ENCODE measurements at places on chromosomes 1 and 21.

GRCh38 chr1:96387785-96388184 is 333.8 kb upstream of the PTBP2 start:
- no peak for DNase-seq

GRCh38 chr1:21351901-21352300 is 61.6 kb upstream of the ECE1 start:
- no peak for DNase-seq

GRCh38 chr1:237528545-237528944 is 362.2 kb downstream of the ZP4 start:
- no peak for DNase-seq

- peak; percentile 36 for DNase-seq
These were observed 51.5 kb upstream of the RUNX3 start for GRCh38 chr1:24981631-24982005.

GRCh38 chr1:33660956-33661355 is 188.5 kb downstream of the ZSCAN20 start:
- no peak for DNase-seq

DNA sequence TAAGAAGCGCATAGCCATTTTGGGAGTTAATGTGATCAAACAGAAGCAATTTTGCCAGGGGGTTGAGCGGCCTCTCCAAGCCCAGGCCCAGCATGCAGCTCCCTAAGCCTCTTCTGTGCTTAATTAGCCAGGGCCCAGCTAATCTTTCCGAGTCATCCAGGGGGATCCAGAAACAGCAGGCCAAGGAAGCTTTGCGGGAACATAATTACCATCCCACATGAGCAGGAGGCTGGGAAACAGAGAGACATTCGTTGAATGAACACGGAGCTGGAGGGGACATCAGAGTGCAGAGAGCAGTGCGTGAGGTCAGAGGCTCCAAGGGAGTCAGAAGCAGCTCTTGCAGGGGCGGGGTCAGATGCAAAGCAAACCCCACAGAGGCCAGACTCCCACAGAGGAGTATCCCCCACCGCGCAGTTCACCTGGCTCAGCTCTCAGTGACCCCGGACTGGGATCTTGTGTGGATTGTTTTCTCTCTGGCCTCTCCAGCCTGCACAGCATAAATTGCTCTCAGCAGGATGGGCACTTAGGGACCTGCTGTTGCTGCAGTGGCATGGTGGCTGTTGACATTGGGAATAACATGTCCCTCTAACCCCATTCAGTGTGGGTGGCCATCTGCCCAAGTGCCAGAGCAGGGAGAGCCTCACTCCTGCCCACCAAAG is 657.4 kb downstream of the AJAP1 start:
- DNase-seq: no peak

DNA sequence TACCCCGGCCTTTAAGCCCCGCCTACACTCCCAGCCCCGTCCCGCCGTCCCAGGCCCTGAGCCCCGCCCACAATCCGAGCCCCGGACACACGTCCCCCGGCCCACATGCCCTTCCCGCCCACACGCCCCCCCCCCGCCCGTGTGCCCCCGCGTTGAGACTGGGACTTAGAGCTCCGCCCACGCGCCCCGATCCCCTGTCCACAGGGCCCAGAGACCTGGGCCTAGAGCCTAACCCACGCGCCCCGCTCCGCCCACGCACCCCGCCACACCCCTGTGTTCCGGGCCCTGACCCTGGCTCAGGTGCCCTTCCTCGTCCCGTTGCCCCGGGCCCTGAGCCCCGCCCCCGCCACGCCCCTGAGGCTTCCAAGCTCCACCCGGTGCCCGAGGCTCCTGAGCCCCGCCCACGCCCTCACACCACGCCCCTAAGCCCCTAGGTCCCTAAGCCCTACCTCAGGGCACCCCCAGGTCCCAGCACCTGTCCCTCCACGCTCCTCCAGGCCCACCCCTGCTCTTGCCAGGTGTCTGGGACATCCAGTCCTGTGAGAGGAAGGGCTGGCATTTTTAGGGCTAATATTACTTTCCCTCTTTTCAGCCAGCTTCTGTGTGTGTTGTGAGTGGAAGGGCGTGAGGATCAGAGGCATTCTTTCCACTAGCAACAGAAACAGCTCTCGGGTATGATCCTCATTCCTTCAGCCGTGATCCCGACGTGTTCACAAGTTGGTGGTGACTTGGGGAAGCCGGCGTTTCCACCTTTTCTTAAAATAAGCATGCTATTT is 552 bp upstream of the GPR157 start:
- DNase-seq: peak; percentile 72

DNA sequence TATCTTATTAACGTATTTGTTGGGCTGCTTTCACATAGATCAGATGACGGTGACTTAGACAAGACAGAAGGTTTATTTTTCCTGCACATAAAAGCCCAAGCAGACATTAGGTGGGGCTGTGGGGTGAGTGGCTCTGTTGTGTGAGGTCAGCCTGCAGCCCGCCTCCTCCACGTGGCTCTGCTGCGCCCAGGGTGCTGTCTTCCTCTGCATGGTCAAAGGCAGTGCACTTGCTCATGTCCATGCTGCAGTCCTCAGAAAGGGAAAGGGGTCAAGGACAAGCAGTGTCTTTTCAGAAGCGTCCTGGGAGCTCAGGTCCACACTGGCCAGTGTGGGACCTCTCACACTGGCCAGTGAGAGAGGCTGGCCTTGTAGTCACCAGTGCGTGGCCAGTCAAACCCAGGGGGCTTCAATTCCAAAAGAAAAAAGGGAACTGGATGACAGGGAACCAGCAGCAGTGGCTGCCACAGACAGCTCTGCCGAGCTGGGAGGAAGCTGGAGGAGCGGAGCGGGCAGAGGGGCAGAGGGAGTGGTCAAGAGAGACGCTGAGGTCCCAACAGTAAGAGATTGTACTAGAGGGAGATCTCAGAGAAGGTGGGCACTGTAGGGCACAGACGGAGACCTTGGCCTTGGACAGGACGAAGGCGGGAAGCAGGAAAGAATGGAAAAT is 35.9 kb upstream of the SLC45A1 start:
- DNase-seq: no peak

DNA sequence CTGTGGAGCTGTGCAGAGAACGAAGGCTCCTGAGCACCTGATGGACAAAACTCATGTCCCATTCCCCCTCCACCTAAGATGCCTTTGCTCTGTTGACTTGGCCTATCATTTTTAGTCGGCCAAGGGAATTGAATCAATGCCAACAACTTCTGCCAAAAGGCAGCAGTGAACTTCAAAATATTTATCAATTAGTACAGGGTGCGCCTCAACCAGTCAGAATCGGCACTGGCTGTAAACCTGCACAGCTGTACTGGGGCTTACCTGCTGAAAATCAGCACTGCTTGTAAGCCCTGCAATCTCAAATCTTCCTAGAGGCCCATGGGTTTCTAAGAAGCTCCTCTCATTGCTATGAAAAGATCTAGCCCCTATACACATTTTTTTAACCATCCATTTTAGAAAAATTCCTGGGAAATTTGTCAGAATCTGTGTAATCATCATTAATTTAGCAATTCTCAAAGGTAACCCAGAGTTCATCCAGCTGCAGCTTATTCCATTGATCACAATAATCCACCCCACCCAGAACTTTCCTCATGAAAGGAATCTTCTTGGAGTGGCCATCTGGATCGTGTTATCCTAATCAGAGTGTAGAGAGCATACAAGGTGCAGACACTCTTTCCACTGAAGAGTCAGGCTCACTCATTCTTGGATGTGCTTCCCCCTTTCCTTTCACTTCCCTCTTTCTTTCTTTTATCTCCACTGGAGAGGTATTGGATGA is 40.2 kb downstream of the ADAMTS1 start:
- DNase-seq: no peak

DNA sequence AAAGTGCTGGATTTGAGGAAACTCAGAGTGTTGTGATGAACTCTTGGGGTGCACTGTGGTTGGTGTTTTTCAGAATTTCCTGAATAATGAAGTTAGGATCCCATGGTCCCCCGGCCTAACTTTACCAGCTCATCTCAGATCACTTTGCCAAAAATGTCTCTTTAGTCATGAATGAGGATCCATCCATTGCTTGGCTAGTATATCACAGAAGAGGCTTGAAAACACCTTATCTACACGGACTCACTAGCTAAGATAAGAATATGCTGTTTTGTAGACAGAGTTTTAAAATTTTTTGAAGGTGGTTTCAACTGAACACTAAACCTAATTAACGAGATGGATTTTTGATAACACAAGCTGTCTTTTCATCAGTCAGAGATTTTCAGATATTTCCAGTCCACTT is 53.8 kb downstream of the IVNS1ABP start:
- no peak for DNase-seq

DNA sequence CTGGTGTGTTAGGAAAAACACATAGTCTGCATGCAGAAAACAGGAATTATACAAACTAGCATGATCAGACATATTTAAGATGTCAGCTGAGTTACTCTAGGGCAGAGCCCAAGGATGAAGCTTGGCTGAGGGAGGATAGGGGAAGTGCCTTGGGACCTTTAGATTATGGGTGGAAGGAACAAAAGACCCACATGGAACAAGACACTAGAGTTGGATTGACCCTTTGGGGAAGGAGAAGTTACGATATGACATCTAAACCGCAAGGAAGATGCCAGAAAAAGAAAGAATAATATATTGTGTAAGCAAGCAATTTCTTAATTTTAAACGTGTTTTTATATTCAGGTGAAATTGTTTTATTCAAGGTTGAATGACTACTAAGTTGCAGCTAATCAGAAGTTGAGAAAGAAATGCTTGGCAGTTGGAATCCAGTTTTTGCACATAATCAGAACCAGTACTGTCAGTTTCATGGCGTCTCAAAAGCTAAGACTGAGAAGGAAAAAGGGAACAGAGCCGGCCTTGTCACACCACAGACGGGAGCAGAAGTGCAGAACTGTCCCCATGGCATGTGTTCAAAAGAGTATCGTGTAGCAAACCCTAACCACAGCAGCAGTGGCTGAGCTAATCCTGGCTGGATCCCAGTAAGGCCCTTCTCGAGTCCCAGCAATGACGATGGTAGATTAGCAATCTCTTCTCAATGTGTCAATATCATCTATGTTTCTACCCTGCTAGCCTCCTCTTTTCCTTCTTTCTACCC is 31.2 kb upstream of the IFNAR2 start:
- no peak for DNase-seq

DNA sequence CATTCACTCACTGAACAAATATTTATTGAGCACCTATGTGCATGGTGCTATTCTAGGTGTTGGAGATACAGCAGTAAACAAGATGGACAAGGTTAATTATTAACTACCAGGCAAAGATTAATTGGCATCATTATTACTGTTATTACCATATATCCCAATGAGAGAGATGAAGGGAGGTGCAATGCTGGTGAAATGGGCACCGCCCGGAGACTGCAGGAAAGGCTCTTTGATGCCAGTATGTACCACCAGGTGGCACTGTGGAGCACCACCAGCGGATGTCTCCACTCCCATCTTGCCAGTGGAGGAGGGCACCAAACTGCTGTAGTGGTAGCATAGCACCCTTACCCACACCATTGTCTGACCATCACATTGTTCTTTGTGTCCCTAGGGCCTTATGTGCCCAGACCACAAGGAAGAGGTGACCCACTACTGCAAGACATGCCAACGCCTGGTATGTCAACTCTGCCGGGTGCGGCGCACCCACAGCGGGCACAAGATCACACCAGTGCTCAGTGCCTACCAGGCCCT is 3.0 kb downstream of the TRIM46 start:
- DNase-seq: peak; percentile 92

GRCh38 chr1:180150982-180151381 is 3.7 kb upstream of the QSOX1 start:
- DNase-seq: no peak

- DNase-seq: no peak
These were observed 48.9 kb downstream of the ATP6V1G3 start for GRCh38 chr1:198491596-198491995.

Measured in activated CD4-positive, alpha-beta T cell treated with anti-CD3 and anti-CD28 coated beads, Interleukin-2, Interleukin-4, amounts not matched to agents 100 ng/mL and 50 ng/mL, durations not matched to agents 16 hours and 8 hours (primary cell).